ENCODE measurements at places on chromosomes 5 and 9.

DNA sequence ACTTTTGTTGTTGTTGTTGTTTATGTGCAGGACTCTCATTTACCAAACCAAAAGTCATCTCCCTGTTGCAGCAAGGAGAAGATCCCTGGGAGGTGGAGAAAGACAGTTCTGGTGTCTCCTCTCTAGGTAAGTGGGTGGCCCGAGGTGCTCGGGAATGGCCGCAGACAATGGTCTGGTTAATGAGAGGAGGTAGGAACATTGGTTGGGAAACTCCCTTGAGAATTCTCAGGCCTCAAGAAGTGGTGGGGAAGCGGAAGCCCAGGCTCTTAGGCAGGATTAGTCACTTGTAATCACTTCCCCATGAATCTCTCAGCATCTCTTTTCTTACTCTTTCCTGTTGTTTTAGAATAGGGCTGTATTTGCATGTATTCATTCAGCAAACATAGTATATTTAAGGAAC, 7.2 kb downstream of the ZNF354B start:
- DNase-seq: no peak

DNA sequence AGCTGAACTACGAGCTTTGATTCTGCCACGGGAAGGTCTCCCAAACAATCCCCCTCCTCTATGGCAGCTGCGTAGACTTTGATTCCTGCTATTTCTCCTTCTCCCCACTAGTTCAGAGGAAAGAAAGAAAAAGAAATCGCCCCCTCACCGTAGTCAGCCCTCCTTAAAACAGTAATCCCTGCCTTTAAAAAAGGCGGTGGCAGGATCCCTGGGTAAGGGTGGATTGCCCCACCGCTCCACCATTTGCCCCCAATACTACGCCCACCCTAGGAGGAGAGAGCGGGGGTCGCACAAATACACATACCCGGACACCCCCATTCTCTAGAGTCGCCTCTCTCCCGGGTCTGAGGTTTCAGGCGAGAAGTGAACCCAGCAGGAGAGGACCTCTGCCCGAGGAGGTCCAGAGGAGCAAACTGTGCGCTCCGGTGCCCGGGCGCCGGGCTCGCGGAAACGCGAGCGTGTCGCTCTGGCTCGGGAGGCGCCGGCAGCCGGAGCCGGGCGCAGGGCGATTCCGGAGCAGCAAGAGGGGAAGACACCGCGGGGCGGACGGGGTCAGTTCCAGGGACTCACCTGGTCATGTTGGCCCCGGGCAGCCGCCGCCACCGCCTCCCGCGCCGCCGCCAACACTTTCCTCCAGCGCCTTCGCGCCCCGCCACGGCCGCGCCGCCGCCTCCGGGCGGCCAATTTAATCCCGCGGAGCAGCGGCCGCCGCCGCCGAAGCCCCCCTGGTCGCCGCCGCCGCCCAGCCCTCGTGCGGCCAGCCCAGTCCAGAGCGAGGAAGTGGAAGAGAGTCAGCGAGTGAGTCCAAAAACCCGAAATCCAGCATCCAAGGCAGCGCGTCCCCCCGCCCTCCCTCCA, 1057.7 kb upstream of the DMAC1 start:
- no peak for DNase-seq

DNA sequence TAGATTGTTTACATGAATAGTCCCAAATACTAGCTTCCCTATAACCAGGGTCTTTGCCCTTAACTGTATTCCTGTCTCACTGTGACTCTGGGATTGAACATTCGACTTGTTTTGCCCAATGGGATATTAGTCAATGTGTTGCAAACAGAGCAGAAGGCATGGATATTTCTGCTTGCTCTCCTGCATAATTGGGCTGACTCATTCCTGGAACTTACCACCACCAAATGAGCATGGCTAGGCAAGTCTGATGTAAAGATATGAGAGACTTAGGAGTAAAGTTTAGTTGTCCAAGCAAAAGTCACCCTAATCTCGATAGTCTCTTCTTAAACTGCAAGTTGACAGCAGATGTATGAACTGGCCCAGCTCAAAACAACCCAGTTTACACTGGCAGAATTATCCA, 273.5 kb upstream of the CCNG1 start:
- DNase-seq: no peak

GRCh38 chr5:171221916-171222315, 87.1 kb upstream of the TLX3 start:
- DNase-seq: no peak

GRCh38 chr9:126342621-126343031, 16.0 kb downstream of the MVB12B start:
- peak; percentile 53 for DNase-seq

GRCh38 chr9:134390537-134390936, 64.3 kb downstream of the RXRA start:
- DNase-seq: no peak

GRCh38 chr5:132420706-132421272, 51.3 kb downstream of the SLC22A5 start:
- no peak for DNase-seq

DNA sequence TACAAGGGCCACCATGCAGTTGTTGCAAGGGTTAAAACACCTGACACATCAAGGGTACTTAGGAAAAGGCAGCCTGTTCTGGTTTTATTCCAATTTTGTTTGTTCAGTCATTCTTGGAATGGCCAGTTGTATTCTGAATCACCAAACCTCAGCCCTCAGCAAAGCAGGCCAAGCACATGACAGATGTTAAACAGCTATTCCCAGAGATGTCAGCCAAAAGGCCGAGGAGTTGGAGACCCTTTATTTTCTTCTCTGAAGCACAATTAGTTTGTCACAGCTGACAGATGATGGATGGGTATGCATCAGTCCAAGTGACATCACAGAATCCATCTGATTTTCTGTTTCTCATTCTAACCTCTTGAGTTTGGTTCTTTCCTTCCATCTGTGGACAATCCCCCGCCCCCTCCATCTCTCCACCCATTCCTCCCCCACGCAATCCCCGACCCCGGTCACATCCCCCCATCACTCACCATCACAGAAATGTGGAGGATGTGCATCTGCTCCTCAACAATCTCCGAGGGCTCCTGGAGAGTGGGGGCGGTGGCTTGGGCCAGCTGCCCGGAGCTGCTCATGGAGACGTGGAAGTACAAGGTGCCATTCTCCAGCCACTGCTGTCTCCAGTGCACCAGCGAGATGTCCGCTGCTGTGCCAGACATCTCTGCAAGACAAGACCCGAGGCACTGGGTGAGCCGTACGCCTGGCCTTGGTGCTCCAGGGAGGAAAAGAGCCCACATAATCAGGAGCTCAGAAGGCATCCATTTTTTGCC, 123.8 kb downstream of the ASTN2 start:
- no peak for DNase-seq

DNA sequence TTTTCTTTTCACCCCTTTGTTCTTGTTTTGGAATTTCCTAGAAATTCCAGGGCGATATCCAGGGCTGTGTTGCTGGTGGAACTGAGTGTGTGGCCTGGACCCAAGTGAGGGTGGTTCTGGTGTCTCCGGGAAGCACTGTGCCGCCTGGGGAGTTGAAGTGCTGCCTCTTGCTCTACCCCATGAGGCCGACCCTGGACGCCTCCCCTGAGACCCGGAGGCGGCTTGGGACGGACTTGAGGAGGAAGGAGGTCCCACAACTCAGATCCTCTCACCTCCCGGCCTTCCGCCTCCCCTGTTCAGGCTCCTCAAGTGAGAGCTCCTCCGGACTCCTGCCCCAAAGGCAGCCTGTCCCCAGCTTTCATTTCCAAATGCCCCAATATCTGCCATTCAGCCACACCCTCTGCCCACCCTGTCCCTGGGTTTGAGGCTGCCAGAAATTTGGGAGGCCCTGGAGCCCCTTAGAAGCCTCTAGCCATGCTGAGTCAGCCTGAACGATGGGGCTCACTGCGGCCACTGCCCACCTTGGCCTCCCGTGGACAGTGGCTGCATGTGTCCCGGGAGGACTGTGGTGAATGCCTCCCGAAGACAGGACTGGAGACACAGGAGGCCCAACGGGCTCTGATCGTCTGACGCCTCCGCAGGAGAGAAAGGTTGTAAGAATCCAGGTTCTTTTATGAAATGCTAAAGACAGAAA, 42.6 kb upstream of the SLC6A19 start:
- DNase-seq: no peak

- no peak for DNase-seq
Measured at GRCh38 chr5:8934455-8934854, 611.4 kb downstream of the SEMA5A start.

- no peak for DNase-seq
Measured at GRCh38 chr9:14058325-14058688, 255.6 kb downstream of the NFIB start.

DNA sequence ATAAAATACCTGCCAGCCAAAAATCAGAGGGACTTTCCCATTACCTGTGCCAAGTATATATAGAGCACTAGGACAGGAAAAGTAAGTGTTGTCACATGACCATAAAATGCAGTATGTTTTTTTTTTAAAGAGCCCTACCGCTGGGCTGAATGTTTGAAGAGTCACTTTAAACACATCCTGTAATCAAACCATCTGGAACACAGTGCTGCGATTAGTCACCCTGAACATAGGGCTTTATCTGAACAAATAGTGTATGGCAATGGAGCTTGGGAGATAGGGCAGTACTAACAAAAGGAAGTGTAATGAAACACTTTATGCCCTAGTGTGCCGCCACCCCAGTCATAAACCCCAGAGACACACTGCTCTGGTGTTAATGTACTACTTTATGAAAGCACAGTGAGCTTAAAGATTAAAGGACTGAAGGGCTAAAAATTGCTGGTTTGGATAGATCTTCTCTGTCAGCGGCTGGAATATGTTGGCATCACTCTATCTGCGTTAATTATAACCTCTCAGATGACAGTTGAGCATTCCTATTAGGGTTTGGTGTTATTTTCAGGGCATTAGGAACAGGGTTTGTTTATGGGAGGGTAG, 90.4 kb downstream of the ZNF608 start:
- no peak for DNase-seq

- DNase-seq: no peak
Measured at GRCh38 chr9:23823269-23823668, 2.8 kb downstream of the ELAVL2 start.

GRCh38 chr5:126931963-126932660, 98.2 kb downstream of the MARCHF3 start:
- no peak for DNase-seq

DNA sequence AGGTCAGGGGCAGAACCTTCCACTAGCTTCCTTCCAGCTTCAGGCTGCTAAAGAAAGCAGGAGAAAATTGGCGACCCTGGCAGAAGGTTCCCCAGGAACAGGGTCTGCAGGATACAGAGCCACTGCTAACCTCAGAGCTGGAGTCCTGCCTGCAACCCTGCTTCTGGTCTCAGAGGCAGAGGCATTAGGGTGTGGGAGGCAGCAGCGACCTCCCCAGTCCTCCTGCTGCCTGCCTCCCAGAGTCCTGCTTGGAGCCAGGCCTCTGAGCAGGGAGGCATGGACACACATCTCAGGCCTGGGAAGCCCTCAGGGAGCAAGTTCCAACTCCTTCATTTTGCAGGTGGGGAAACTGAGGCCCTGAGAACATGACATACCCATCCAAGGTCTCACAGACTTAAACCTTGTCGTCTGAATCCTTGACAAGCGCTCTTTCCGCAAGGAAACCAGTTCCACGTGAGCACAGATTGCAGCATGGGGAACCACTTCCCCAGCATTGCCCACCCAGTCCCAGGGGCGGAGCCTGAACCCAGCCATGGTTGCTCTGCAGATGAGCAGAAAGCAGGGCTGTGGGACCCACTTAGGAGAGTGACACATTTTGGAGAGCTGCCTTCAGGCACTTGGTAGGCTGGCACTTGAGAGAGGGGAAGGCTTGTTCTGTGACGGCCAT, 28.2 kb upstream of the HAND1 start:
- DNase-seq: no peak

- no peak for DNase-seq
Measured at GRCh38 chr5:11407556-11408145, 496.6 kb downstream of the CTNND2 start.

- DNase-seq: no peak
Measured at GRCh38 chr5:139413963-139414362, 10.1 kb upstream of the SPATA24 start.

GRCh38 chr5:64759960-64760660, 8.4 kb downstream of the SREK1IP1 start:
- no peak for DNase-seq

DNA sequence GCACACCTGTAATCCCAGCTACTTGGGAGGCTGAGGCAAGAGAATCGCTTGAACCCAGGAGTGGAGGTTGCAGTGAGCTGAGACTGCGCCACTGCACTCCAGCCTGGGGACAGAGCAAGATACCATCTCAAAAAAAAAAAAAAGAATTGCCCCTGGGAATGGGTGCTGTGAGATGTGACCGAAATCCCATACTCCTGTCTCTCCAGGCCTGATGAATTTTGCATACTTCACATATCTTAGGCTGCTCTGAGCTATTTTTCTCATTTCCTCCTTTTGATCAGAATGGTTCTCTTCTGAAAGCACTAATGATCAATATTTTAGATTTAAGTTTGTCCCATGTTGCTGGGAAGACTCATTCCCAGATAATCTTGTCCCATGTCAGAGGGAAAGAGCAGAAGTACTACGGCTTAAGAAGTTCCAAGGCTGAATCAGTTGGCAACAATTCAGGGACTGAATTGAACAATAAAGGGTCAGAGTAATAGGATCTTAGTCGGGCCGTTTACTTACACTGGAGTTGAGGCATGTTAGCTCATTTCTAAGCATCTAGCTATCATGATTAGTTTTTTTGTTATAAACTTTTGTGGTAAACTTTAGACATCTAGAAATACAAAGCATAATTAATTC, 44.2 kb upstream of the TENT2 start:
- DNase-seq: no peak

GRCh38 chr5:122030251-122030650, 47.8 kb downstream of the LOX start:
- no peak for DNase-seq

- DNase-seq: peak; percentile 57
Measured at GRCh38 chr9:91196103-91196950, 165.4 kb downstream of the AUH start.
